ENCODE measurements at places on chromosomes 3 and 15.
A peak's percentile ranks its signal among the peaks of the same experiment; 100 is the strongest.

- DNase-seq: peak; percentile 65
These were observed 119.6 kb upstream of the C15orf61 start for GRCh38 chr15:67401336-67401735.

DNA sequence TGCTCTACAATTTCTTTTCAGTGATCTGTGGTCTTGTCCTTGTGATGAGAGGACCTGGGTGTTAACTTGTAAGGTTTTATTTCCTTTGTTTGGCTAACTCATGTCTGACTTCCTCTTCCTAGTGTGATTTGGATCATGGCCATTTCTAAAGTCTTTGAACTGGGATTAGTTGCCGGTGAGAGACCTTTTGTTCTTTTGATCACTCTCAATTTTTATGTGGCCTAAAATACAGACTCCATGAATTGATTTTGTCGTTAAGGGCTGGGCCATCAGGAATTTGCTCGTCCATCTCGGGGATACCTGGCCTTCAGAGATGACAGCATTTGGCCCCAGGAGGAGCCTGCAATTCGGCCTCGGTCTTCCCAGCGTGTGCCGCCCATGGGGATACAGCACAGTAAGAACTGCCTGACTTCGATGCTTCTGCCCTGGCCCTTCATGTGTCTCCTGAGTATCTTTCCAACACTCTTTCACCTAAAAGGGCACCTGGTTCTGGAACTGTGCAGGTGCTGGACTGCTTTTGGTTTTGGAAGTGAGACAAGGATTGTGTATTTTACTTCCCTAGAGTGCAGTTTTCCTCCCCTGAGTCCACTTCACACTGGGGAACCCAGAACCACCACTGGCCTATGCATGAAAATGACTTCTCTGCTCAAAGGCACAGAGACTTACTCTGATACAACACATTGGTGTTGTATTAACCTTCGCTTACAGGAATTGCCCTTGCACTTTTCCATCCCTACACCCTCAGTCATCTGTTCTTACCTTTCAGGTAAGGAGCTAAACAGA lies 13.1 kb upstream of the LRRC2 start:
- no peak for DNase-seq

DNA sequence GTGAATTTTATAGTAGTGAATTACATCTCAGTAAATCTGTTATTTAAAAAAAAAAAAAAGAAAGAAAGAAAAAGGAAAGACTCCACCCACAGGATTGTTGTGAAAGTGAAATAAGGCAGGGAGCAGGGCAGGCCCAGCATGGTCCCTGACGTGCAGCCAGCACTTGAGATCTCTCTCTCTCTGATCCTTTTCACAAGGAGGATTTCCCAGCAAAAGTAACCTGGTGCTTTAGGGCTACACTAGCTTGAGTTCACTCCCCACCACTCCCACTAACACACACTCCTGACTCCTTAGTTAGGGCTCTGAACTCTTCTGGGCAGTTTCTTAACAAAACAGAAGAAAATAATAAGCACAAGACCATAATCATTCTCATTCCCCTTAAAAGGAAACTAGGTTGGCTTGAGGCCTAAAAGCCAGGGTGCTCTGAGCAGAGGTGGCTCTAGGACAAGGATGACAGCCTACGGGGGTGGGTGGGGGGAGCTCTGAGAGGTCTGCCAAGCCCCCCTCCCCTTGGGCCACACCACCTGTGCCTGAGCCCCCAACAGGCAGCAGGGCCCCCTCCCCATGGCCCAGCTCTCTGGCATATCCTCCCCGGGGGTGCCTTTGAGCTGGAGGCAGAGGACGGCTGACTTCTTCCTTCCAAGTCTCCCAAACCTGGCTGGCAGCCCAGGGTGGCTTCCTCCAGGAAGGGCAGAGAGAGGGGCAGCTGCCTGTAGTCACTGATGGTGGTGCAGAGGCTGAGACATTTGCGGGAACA lies 856 bp downstream of the TMEM40 start:
- DNase-seq: no peak

- no peak for DNase-seq
These were observed 42.2 kb upstream of the GNB5 start for GRCh38 chr15:52233405-52233804.

GRCh38 chr3:139225548-139225947 lies 118.3 kb upstream of the MRPS22 start:
- no peak for DNase-seq

Measured in NCI-H1048 (cell line).